ENCODE measurements at places on chromosomes 3 and 15.

- DNase-seq = no peak
Measured at GRCh38 chr3:130789782-130790322, 43.2 kb upstream of the PIK3R4 start.

GRCh38 chr3:125079675-125080045, 23.9 kb upstream of the HEG1 start:
- DNase-seq = no peak

DNA sequence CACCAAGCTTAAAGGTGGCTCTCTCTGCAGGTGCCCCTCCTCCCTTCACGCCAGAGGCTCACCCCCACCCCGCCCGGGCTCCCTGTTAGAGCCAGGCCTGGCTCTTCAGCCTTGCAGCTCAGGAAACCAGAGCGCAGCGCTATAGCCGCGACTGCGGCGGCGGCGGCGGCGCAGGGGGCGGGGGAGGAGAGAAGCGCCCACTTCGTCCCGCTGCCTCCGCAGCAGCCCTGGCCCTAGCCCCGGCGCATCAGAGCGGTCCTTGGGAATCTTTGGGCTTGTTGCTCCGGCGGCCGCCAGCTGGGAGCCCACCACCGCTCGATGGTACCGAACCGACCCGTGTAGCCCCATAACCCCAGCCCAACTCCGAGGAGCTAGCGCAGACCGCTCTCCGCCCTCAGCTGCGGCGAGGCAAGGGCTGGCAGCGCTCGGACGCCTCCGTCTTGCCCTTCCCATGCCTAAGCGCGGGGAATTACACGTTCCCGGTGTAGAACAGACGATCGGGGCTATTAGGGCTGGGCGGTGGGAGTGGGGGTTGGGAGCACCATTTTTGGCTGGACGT, 1.2 kb downstream of the RASGRF1 start:
- no peak for DNase-seq

- DNase-seq = no peak
Measured at GRCh38 chr3:59994732-59995304, 945.0 kb upstream of the CFAP20DC start.

Data from astrocyte of the cerebellum (primary cell).